Stimulated activated CD4-positive, alpha-beta T cell treated with anti-CD3 and anti-CD28 coated beads, TNF-alpha, amount 100 ng/mL, for 4 hours (primary cell): ENCODE measurements at places on chromosomes 11 and 22.
A peak's percentile ranks its signal among the peaks of the same experiment; 100 is the strongest.

- no peak for DNase-seq
Measured at GRCh38 chr11:104694259-104695064, 203.8 kb downstream of the CASP12 start.

DNA sequence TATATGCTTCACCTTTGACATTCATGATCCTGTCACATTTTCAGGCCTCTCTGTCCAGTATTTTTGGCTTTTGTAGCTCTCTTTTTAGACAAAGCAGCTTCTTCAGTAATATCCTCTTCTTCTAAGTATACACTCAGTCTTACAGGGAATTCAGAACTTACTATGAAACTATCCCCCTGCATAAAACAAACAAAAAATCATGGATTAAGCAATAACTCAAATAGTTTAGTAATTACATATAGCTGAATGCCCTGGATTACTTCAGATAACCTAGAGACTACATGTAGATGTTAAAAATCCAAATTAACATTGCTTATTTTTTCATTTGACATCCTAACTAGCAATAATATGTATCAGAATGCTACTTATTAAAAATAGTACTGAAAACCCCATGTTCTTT lies 5.2 kb downstream of the TAF1D start:
- DNase-seq: no peak

- DNase-seq: no peak
Measured at GRCh38 chr22:47601666-47602065, 839.2 kb downstream of the TBC1D22A start.

GRCh38 chr11:196786-197731 lies 4.2 kb downstream of the SCGB1C1 start:
- no peak for DNase-seq

DNA sequence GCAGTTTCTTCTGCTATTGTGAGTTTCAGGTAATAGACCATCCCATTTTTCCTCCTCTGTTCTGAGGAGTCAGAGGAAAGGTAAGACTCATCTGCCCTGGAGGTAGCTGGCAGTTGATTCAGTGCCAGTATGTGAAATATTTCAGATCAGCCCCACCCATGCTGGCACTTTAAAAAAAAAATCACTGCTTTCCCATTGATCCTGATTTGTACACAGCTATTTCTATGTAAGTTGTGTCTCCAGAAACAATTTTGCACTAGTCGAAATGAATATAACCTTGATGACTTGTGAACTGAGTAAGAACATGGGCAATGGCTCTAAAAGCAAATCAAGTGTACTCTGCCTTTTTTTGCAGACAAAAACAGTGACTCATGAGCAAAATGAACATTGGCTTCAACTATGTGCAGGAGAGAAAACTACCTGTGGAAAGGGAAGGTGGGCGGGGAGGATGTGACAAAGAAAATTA lies 82.0 kb upstream of the OR5AK2 start:
- no peak for DNase-seq

DNA sequence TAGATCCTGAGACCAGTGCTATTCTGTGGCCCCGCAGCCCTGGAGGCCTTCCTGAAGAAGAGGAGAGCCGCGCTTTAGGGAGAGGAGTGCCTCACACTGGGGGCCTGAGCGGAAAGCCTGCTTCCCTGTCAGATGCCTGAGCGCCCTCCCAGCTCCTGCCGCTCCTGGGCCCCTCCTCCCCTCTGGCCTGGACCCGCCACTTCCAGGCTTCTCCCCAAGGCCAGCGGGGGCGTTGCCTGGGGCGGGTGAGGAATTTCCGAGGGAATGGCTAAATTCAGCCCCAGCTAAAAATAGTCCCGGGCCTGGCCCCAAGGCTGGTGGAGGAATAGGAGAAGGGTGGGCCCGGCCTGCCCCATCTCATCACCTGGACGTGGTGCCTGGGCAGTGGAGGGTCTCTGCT lies 15.4 kb downstream of the ARHGEF17 start:
- no peak for DNase-seq

DNA sequence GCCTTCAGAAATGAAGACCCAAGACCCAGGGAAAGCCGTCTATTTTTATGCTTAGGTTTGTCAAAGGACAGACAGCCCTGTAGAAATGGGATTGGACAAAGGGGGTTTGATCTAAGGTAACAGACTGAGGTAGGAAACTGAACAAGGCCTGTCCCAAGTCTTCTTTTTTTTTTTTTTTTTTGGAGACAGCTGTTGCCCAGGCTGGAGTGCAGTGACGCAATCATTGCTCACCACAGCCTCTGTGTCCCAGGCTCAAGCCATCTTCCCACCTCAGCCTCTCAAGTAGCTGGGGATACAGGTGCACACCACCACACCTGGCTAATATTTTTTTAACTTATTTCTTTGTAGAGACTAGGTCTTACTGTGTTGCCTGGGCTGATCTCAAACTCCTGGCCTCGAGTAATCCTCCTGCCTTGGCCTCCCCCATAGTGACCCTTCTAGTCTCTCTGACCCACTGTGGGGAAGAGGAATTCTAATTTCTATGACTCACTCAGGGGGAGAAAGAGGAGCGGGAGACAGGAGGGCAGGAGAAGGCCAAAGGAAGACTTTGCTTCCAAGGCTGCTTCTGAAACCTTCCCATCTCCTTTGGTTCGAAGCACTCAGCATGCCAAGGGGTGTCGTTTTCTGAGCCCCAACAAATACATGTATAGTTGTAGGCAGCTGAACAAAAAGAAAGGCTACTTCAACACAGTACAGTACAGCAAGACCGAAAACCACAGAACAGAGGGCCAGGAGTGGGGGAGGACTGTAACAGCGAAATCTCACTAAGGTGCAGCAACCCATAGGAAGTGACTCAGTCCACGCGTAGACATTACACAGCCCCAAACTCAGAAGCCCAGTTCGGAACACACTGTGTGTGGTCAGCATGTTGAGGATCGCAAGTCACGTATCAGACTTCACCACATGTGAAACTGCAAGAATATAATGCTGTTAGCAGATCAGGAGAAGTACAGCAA lies 872 bp downstream of the TMA7B start:
- DNase-seq: peak; percentile 25
